HFFc6 (cell line): ENCODE measurements at places on chromosomes 1 and 21.
A peak's percentile ranks its signal among the peaks of the same experiment; 100 is the strongest.

- H3K4me1 ChIP-seq = peaks cover 59% of the 10 kb centered on the region
- H3K36me3 ChIP-seq = no peaks in the 10 kb centered on the region
- no peak for DNase-seq
- H3K27me3 ChIP-seq = peaks cover 5% of the 10 kb centered on the region
- H3K27ac ChIP-seq = no peak overlapping the region
Measured at GRCh38 chr1:68329096-68329835, 96.9 kb upstream of the WLS start.

DNA sequence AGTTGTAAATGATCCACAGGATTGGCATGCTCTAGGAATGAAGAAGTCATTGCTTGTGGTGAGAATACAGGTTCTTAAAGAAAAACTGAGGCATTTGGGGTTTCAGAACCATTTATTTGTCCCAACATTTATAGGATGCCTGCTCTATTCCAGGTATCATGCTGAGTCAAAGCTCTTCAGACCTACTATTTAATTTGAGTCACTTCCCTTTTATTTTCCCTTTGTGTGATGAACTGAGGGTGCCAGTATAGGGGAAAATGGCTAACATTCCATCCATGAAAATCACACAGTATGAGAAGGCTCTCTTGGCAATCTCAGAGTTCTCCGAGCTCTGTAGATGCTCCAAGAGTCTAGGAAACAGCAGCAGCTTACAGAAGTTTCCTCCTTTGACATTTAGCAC is 110.4 kb downstream of the RNF220 start:
- no peaks in the 10 kb centered on the region for H3K36me3 ChIP-seq
- H3K27me3 ChIP-seq = peaks cover 58% of the 10 kb centered on the region
- peak; percentile 21 for DNase-seq
- no peak overlapping the region for H3K27ac ChIP-seq

- H3K27me3 ChIP-seq = peaks cover 40% of the 10 kb centered on the region
- H3K4me1 ChIP-seq = peaks cover 50% of the 10 kb centered on the region
- no peak for DNase-seq
- peaks cover 12% of the 10 kb centered on the region for H3K36me3 ChIP-seq
- H3K4me3 ChIP-seq = peak within 1 kb of the TSS; percentile 81
Measured at GRCh38 chr1:58576727-58577653, at the start of gene TACSTD2. Gene TACSTD2, minus strand, starts transcription at chr1:58577252. Its CDS starts 96 bp downstream, at chr1:58577156.

DNA sequence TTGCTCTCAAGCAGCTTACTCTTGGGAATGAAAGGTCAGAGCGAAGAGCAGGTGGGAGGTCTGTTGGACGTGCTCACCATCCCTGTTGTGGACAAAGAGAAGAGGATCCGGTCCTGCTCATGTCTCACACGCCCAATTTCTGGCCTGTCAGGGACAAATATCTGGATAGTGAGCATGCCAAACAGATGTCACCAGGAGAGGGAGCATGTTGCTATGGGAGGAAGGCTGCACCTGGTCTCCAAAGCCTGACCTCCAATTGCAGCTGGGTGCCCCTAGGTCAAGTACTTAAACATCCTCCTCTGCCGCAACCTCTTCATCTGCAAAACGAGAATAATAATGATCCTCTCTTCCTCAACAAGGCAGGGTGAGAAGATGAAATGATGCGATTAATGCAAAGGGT is 53.4 kb downstream of the DMRTA2 start:
- H3K27me3 ChIP-seq = peaks cover 19% of the 10 kb centered on the region
- H3K4me1 ChIP-seq = peaks cover 14% of the 10 kb centered on the region
- H3K36me3 ChIP-seq = no peaks in the 10 kb centered on the region
- H3K4me3 ChIP-seq = no peak overlapping the region
- no peak overlapping the region for H3K27ac ChIP-seq
